ENCODE measurements at places on chromosomes 2 and 18. TPM values are rescaled to one million over a fixed set of nuclear protein-coding genes. Genes with fewer than 3 reads are reported as not detected.

GRCh38 chr2:99181624-99182000 is 628 bp downstream of the MRPL30 start:
- no peaks in the 10 kb centered on the region for H3K27me3 ChIP-seq
- H3K27ac ChIP-seq: no peak overlapping the region
- H3K4me3 ChIP-seq: peak overlapping the region; percentile 78
- DNase-seq: no peak

- no peaks in the 10 kb centered on the region for H3K27me3 ChIP-seq
- H3K36me3 ChIP-seq: no peaks in the 10 kb centered on the region
- no peak overlapping the region for H3K27ac ChIP-seq
- no peaks in the 10 kb centered on the region for H3K4me1 ChIP-seq
- H3K4me3 ChIP-seq: no peak overlapping the region
These were observed 508.2 kb downstream of the LRRTM4 start for GRCh38 chr2:77013953-77014352.

GRCh38 chr2:44962176-44962695 is 20.7 kb downstream of the SIX3 start:
- no peaks in the 10 kb centered on the region for H3K4me1 ChIP-seq
- no peaks in the 10 kb centered on the region for H3K36me3 ChIP-seq
- no peak for DNase-seq
- no peak overlapping the region for H3K27ac ChIP-seq
- H3K4me3 ChIP-seq: no peak overlapping the region
- H3K27me3 ChIP-seq: no peaks in the 10 kb centered on the region

GRCh38 chr18:23645568-23646175 is 17.0 kb downstream of the ANKRD29 start:
- peaks cover 2% of the 10 kb centered on the region for H3K4me1 ChIP-seq
- no peaks in the 10 kb centered on the region for H3K36me3 ChIP-seq
- no peaks in the 10 kb centered on the region for H3K27me3 ChIP-seq

GRCh38 chr18:74595431-74595830 is 2.2 kb upstream of the ZNF407 start:
- H3K27me3 ChIP-seq: no peaks in the 10 kb centered on the region
- no peak overlapping the region for H3K4me3 ChIP-seq
- H3K27ac ChIP-seq: no peak overlapping the region
- no peaks in the 10 kb centered on the region for H3K36me3 ChIP-seq
- peaks cover 6% of the 10 kb centered on the region for H3K4me1 ChIP-seq

DNA sequence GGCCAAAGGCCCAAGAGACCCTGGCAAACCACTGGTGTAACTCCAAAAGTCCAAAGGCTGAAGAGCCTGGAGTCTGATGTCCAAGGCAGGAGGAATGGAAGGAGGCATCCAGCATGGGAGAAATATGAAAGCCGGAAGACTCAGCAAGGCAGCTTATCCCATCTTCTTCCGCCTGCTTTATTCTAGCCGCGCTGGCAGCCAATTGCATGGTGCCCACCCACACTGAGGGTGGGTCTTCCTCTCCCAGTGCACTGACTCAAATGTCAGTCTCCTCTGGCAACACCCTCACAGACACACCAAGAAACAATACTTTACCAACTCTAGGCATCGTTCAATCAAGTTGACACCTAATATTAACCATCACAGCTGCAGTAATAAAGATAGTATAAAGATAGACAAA is 34.1 kb downstream of the MAPK4 start:
- H3K4me1 ChIP-seq: no peaks in the 10 kb centered on the region
- H3K27ac ChIP-seq: no peak overlapping the region
- no peaks in the 10 kb centered on the region for H3K36me3 ChIP-seq
- DNase-seq: no peak
- no peak overlapping the region for H3K4me3 ChIP-seq

GRCh38 chr18:8041526-8042111 is 474.5 kb downstream of the PTPRM start:
- no peaks in the 10 kb centered on the region for H3K27me3 ChIP-seq
- DNase-seq: no peak
- H3K27ac ChIP-seq: no peak overlapping the region
- H3K4me1 ChIP-seq: peaks cover 2% of the 10 kb centered on the region
- H3K4me3 ChIP-seq: no peak overlapping the region

SPR gene
- 18.5 TPM for total RNA-seq

FOXI3 gene
- total RNA-seq: not detected

IL37 gene
- not detected for total RNA-seq

PIEZO2 gene
- 3.0 TPM for total RNA-seq
